A172 (cell line): ENCODE measurements at places on chromosomes 5 and 9. TPM values are rescaled to one million over a fixed set of nuclear protein-coding genes. Genes with fewer than 3 reads are reported as not detected.
A peak's percentile ranks its signal among the peaks of the same experiment; 100 is the strongest.

GRCh38 chr5:1172670-1173404 lies 28.6 kb upstream of the SLC6A19 start:
- no peak for DNase-seq

- DNase-seq: peak; percentile 70
These were observed 180.2 kb downstream of the RASEF start for GRCh38 chr9:82882748-82883147.

GRCh38 chr5:65846101-65846500 lies 80.3 kb upstream of the ERBIN start:
- no peak for DNase-seq

- DNase-seq: no peak
These were observed 94.8 kb upstream of the SPATA31C2 start for GRCh38 chr9:88233091-88233490.

- DNase-seq: peak; percentile 74
These were observed 7.2 kb upstream of the RNU6ATAC start for GRCh38 chr9:134171316-134172197.

DNA sequence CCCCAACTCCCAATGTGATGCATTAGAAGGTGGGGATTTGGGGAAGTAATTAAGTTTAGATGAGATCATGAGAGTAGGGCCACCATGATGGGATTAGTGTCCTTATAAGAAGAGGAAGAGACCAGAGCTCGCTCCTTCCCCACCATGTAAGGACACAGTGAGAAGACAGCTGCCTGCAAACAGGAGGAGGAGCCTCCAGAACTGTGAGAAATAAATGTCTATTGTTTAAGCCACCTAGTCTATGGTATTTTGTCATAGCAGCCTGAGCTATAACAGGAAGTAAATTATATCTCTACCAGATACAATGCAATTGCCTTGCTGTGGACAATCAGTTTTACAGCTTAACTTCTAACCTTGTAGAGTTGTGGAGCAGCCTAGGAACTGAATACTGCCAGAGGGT lies 58.0 kb downstream of the ANKRD33B start:
- no peak for DNase-seq

DNA sequence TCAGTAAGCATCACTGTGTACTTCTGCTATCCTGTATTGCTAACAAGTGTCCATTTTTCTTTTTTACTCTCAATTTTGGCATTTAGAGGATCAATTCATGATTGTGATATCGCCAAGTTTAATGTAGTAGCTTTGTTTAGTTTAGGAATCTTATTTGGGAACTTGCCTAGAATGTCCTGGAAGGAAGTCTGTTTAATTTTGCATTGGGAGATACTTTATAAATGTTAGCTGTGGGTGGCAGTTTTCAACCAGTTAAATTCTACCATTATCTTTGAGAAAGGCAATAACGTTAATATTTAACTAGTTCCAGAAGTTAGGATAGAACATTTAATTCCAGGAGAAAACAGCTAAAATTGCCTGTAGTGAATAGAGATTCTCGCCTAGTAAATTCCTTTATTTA lies 78.6 kb downstream of the PBX3 start:
- DNase-seq: no peak

CCIN gene
- total RNA-seq: 0.34 and 0.36 TPM in 2 replicates

- no peak for DNase-seq
These were observed 9.0 kb upstream of the RFX3 start for GRCh38 chr9:3534614-3535404.

CDHR2 gene
- total RNA-seq: 0.12 TPM in 1 of 2 replicates, not detected in the other

DNA sequence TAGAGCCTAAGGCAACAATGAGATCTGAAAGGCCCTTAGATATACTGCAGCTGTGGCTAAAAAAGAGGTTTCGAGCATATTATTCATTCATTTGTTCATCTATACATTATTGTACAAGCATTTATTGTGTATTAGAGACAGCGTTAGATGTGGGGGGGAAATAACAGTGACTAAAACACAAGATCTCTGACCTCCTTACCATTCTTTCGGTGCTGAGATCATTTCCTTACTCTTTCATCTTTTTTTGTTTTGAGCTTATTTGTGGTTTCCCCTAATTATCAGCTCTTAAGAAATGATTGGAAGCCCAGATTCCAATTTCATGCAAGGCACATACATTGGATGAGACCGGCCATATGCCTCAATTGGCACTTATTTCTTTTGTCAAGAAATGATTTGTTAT lies 113.2 kb downstream of the SEC61B start:
- no peak for DNase-seq

- peak; percentile 73 for DNase-seq
These were observed 11.5 kb downstream of the PDLIM4 start for GRCh38 chr5:132268769-132269551.

GRCh38 chr9:76707510-76707909 lies 56.7 kb upstream of the PCA3 start:
- no peak for DNase-seq

- DNase-seq: no peak
These were observed 1.4 kb downstream of the LIX1 start for GRCh38 chr5:97141031-97141430.

DNA sequence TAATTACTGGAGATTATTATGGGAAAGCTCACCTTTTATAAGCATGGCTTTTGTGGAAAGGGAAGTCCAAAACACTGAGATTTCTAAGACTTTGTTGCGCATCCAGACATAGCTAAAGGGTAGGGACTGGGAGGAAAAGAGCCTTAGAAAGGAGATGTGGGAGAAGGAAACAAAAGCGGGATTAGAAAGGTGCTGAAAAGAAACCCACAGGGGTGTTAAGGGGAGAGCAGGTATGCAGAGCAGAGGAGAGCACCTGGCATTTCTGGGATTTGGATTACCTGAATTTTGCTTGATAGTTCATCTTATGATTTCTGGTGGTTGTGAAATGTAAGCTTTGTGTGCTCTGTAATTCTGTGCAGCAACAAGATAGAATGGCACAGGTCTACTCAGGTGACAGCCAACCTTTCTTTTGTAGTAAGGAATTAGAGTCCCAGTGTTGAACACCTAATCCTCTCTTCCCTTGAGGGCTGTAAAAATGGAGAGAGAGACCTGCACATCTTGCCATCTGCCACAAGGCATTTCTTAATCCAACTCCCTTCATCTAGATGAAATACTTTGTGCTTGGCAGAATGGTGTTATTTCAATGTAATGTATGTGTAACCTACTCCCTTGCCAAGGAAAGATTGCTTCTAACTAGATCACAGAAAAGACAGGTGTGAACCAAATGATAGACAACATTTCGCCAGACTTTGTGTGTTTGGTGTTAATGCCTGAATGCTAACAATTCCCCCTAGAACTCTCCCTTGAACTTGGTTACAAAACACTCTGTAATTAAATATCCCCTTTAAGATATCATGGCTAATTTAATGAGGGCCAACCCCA lies 47.4 kb downstream of the ATPSCKMT start:
- DNase-seq: no peak

SLCO6A1 gene
- not detected in 2 replicates for total RNA-seq

GRCh38 chr5:37478121-37478894 lies 99.2 kb downstream of the WDR70 start:
- no peak for DNase-seq
